RKO (cell line): ENCODE measurements at places on chromosomes 2 and 18.

DNA sequence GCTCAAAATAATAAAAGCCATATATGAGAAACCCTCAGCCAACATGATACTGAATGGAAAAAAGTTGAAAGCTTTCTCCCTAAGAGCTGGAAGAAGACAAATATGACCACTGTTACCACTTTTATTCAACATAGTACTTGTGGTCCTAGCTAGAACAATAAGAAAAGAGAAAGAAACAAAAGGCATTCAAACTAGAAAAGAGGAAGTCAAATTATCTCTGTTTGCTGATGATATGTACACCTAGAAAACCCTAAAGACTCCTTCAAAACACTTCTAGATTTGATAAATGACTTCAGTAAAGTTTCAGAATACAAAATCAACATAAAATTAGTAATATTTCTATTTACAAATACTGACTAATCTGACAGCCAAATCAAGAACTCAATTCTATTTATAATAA, 328.8 kb upstream of the GCFC2 start:
- DNase-seq: no peak

DNA sequence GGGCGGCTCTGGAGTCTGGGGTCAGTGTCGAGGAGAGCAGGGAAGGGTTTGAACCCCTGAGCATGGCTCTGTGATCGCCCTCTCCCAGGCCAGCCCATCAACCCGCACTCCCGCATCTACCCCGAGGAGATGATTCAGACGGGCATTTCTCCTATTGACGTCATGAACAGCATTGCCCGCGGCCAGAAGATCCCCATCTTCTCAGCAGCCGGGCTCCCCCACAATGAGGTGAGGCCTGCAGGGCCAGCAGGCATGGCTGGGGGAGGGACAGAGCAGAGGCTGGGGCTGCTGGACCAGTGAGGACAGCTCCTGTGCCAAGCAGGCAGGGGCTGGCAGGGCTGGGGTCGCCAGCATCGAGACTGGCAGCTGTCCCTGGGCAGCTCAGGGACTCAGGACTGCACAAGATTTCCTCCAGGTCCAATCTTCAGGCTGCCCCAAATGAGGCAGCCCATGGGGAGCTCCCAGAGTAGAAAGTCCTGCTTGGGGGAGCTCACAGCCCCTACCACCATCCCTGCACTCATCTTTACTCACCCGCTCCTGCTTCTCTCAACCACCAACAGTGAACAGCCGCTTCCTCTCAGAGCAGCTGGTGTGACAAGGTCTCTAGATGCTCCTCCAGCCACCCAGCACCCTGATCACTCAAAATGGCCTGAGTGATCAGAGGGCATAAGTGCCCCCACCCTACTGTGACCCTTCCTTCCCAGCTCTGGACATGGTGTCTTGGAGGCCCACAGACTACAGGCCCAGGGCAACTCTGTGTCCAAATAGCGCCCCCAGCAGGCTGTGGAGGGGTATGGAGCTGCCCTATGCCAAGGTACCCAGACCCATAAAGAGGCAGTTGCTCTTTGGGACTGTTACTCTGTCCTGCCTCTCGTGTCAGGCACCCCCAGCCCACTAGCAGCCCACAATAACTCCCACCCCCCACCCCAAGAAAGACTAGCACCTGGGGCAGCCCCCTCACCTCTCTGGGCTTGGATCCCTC, 18.3 kb upstream of the ANKRD53 start:
- no peak for DNase-seq

GRCh38 chr2:168371273-168372019, 84.6 kb upstream of the CERS6 start:
- DNase-seq: no peak

- DNase-seq: no peak
Observed at GRCh38 chr18:49234984-49235383, 225.5 kb downstream of the DYM start.

GRCh38 chr2:18643326-18644114, 54.2 kb upstream of the NT5C1B start:
- DNase-seq: no peak

- DNase-seq: no peak
Observed at GRCh38 chr2:231708773-231709635, 679 bp downstream of the PTMA start.

DNA sequence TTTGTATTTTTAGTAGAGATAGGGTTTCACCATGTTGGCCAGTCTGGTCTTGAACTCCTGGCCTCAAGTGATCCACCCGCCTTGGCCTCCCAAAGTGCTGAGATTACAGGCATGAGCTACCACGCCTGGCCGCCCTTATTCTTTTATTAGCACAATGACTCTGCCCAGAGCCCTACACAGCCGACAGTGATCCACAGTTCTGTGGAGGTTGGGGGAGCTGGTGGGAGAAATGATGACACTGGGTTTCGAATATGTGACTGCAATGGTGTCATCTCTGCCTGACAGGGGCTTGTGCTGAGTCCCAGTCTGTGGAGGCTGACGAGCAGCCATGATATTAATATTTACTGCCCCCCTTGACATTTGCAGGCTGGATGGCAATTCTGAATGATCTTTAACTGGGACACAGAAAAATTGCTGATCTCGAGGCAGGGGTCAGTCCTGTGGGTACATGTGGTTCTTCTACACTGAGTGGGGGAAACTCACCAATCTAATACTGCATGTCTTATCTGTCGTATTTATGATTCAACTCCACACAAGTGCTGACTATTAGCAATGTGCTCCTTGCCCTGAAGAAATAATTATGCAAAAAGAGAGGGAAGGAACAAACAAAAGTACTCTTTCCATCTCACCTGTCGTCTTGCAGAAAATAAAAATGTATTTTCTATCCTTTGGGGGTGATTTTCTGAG, 6.3 kb upstream of the CTAGE1 start:
- no peak for DNase-seq

- no peak for DNase-seq
Observed at GRCh38 chr2:89837962-89838625, 1146.6 kb downstream of the RPIA start.

DNA sequence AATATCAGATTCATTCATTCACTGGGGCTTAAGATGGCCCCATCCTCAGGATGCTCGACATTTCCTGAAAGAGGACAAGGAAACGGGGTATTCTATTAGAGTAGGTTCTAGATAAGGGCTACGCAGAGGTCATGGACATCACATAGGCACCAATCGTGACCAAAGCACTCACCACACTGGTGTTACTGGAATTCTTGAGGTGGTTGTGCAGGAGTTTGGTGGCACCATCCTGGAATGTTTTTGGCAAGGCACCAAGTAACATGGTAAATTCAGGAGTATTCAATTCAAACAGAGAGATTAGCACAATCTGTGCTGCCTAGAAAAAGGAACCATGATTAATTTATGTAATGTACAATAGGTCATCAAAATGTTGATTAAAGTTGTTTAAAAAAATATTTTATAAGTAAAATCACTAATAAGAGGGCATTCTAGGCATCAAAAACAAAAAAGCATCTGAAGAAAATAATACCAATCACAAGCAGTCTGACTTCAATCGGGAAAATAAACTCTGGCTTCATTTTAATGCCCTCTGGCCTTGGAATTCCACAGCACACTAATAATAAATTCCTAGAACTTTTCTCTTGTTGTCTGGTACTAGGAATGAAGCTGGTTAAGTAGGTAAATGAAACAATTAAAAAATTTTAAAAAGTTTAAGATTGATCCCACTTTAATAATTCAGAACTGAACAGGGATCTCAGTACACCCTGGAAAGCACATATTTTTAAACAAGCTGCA, 102.8 kb upstream of the TFCP2L1 start:
- DNase-seq: no peak

- DNase-seq: no peak
Observed at GRCh38 chr2:42474765-42475454, 18.9 kb downstream of the KCNG3 start.

DNA sequence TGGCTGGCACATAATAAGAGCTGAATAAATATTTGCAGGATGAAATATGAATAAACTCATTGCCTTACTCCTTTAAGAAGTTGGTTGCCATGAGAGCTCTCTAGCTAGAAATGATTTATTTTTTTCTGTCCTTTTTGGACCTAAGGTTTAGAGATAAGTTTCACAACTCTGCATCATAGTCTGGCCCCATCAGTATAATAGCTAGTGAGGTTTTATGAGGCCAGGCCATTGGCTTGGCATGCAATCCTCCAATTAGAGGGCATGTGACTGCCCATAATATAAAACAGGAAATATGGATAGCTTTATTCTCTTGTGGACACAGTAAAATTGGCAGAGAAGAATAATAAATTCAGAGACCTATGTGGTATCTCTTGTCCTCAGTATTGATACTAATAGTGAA, 26.2 kb upstream of the INSIG2 start:
- no peak for DNase-seq

- no peak for DNase-seq
Observed at GRCh38 chr2:232843834-232844233, 26.2 kb upstream of the SNORC start.

GRCh38 chr2:69173706-69174105, 160.7 kb downstream of the ANTXR1 start:
- no peak for DNase-seq

DNA sequence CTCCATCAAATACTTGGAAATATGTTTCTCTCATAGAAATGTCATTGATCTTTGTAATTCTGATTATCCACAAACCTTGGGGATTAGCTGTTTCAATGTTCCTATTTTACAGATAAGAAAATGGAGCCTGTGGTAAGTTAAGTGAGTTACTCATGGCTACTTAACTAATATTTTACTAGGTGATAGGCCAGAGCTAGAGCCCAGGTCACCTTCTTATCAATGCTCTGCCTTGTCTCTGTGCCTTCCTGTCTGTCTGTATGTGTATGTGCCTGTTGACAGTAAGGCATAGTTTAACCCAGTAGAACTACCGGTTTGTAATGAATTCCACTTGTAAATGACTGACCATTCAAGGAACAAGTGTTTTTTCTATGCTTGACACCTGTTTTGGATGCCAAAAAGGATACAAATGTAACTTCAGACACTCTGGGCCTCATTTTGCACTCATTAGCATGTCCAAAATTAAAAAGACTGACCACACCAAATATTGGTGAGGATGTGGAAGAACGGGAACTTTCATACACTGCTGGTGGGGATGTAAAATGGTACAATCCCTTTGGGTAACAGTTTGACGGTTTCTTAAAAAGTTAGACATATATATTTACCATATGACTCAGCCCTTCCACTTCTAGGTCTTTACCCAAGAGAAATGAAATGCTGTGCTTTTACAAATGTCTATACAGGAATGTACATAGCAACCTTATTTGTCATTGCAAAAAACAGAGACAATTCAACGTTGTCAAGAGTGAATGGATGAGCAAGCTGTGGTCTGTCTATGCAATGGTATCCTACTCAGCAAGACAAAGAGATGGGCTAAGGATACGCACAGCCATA, 19.6 kb upstream of the IL1A start:
- DNase-seq: no peak

DNA sequence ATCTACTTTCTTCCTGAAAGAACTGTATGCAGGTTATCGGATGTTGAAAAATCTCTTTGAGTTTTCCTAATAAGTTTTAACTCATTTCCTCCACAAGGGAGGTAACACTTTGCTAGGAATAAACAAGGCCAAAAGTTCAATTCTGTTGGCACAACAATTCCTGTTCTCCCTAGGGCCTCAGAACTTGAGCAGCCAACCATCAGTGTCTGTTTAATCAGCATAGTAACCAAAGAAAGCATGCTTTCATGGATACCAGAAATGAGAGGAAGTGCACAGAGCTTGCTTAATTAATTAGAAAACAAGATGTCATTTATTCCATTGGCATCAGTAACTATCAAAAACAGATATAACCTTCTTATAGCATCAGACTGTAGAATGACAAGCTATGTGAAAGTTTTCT, 503.2 kb upstream of the CNTNAP5 start:
- DNase-seq: no peak

GRCh38 chr2:174794851-174795374, 30.6 kb upstream of the CHRNA1 start:
- no peak for DNase-seq

DNA sequence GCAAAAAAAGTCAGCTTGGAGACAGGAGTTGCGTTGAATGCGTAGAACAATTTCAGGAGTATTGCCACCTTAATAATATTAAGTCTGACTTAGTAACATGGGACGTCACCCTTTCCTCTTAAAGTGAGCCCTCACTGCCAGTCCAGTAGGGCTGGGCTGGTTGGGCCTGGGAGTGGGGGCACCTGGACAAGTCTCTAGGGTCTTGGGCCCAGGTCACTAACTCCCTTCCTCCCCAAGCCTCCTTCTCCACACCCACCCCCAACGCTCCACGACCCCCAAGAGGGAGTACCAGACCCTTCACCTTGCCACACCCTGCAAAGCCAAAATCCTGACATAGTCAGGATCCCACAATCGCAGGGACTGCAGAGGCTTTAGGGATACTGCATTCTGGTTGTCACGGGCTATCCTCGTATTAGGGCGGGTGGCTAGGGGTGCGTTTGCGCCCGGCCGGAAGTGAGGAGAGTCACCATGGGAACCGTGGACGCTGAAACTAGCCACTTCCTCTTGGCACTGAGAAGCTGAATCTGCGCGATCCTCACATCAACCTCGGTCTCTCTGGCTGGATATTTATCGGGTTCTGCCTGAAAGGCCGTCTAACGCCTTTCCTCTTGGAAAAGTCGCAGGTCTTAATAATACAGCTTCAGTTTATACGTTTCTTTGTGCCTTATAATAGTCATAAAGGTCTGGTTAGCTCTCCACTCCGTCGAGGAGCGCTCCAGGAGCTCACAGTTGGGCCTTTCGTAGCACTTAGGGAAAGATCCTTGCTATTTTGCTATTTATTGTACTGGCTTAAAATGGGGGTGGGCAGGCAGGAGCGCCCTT, 10.3 kb upstream of the CXXC1 start:
- no peak for DNase-seq

- no peak for DNase-seq
Observed at GRCh38 chr2:58984731-58985130, 743.6 kb upstream of the FANCL start.

DNA sequence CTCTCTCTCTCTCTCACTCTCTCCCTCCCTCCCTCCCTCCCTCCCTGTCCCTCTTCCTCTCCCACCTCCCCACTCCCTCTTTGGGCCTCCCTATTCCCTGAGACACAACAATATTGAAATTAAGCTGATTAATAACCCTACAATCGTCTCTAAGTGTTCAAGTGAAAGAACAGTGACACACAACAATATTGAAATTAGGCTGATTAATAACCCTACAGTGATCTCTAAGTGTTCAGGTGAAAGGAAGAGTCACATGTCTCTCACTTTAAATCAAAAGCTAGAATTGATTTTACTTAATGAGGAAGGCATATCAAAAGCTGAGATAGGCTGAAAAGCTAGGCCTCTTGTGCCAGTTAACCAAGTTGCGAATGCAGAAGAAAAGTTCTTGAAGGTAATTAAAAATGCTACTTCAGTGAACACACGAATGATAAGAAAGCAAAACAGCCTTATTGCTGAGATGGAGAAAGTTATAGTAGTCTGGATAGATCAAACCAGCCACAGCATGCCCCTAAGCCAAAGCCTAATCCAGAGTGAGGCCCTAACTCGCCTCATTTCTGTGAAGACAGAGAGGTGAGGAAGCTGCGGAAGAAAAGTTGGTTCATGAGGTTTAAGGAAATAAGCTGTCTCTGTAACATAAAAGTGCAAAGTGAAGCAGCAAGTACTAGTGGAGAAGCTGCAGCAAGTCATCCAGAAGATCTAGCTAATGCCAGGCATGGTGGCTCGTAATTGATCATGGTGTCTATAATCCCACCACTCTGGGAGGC, 21.3 kb downstream of the MALT1 start:
- no peak for DNase-seq
